Inflammatory macrophage treated with lipopolysaccharide for 4 hours (primary cell): ENCODE measurements at places on chromosomes 2 and 18.

- no peak for DNase-seq
These were observed 61.6 kb downstream of the MYT1L start for GRCh38 chr2:2269426-2269825.

DNA sequence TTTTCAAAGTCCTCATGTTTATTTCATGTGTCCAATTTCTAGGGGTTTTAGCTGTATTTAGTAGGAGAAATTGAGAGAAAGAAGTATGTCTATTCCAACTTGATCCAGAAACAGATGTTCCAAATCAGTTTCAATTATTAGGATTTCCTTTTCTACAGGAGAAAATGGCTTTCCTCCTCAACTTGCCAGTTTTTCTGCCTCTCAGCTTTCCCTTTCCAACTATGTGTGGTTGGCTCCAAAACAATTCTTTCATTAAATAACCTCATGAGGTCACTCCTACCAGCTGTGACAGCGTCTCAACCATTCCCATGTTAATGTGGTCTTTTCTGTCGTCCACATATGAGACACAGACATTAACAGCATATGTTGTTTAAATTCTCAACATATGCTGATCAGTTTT lies 13.1 kb downstream of the XIRP2 start:
- no peak for DNase-seq

DNA sequence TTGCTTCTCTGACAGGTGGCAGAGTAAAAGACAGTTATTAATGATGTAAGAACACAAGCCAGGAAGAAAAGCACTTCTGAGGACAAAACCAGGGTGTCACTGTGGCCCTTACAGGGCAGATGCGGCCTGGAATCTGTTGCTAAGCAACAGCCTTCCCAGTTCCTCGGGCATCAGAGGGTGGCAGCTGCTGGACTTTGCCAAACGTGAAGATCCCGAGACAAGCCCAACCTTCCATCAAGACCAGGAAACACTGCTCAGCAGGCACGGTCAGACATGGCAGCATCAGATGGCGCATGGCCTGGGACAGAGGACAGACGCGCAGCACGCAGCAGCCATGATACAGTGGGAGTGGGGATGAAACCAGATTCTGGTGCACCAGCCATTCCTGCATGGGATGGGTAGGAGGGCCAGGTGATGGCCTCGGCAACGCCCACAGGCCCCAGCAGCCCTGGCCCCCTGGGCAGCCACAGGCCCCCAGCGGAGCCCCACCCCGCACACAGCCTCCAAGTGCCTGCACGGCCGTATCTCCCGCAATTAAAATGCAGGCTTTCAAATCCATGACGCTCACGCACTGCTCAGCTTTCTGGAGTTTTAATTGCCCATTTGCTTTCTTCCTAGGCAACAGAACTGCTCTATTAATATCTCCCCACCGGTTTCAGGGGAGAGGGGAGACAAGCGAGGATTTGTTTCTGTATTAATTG lies 89.0 kb downstream of the EIPR1 start:
- no peak for DNase-seq

DNA sequence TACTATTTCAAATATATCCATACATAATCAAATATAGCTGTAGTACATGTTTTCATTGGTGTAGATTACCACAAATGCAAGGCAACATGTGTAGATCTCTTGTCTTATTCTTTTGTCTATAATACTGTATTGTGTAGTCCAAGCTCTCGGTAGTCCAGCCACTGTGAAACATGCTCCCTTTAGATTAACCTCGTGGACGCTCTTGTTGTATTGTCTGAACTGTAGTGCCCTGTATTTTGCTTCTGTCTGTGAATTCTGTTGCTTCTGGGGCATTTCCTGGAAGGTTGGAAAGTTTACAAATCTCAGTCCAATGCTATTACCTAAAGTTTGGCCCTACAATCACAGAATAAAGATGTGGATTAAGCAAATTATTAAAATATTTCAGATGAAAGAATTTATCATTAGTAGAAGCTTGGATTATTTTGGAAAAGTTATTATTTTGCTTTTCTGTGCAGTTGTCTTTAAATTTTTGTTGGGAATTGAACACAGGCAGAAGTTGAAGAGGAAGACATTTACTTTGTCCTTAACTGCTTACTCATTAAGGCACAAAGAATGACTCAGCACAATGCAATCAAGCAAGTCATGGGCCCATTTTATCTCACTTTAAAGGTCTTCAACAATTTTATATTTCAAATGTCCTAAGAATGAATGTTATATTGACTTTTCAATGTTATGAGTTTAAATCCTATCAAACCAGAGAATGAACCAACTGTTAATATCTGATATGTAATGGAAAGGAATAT lies 103.4 kb upstream of the CAVIN2 start:
- peak; percentile 40 for DNase-seq

GRCh38 chr18:78237864-78238263 lies 741.8 kb upstream of the SALL3 start:
- no peak for DNase-seq

- DNase-seq: no peak
These were observed 64.0 kb downstream of the BOD1L2 start for GRCh38 chr18:57210716-57211411.

DNA sequence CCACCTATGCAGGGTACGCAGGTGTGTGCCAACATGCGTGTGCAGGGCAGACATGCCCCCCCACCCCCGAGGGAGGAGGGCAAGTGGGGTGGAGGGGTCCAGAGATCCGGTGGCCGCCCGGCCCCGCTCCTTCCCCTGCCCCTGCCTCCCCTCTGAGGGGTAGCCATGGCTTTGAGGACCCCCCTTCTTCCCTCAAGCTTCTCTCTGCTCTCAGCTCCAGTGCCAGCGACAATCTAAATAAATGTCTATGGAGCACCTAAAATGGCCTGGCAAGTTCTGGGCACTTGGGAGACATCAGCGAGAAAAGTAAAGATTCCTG lies 91.9 kb downstream of the ZFP36L2 start:
- no peak for DNase-seq

DNA sequence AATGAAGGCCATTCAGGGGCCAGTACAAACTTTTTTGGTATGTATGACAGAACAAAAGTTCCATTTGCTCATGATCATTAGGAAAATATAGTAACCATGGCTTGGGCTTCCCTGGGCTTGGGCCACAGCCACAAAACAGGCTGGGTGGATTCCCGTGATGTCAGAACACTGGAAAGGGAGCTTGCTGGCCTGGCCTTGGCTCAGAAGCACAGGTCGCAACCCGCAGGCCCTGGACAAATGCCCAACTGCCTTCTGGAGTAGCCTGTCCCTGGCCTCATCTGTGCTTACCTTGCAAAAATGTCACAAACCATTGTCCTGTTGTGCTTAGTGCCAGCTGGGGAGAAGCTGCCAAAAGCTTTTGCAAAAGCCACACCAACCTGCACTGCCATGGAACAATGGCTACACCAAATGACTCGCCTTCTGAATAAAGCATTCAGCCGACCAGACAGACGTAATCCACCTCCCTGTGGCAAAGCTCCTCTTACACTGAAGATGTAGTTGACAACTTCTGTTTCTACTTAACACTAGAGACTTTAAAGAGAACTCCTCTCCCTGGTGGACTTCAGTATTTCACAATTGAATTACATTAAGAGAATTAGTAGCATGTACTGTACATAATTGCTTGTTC lies 125.5 kb downstream of the ANKRD44 start:
- DNase-seq: no peak

GRCh38 chr2:60925994-60926740 lies 44.8 kb downstream of the REL start:
- peak; percentile 28 for DNase-seq

- DNase-seq: no peak
These were observed 141.0 kb downstream of the ADCYAP1 start for GRCh38 chr18:1045658-1046057.

GRCh38 chr18:13895505-13896033 lies 19.8 kb downstream of the MC2R start:
- no peak for DNase-seq

GRCh38 chr2:168183308-168183997 lies 63.9 kb downstream of the STK39 start:
- no peak for DNase-seq
